Effector CD4-positive, alpha-beta T cell (primary cell): ENCODE measurements at places on chromosomes 1 and 21.

GRCh38 chr1:169696273-169697100 is 14.9 kb downstream of the SELL start:
- DNase-seq, result no peak

DNA sequence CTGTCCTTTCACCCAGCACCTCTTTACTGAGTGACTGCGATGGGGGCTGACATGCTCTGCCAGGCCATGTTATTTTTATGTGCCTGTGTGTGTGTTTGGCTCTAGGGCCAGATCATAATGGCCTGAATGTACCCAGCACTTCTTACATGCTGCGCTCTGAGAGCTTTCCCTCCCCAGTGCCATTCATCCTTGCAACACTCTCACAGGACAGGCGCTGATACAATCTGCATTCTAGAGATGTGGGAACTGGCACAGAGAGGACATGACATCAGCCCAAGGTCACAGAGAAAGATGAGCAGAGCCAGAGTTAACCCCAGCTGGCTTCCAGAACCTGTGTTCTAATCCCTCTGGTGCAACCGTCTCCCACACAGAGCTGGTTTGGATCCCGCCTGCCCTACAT is 54.5 kb downstream of the ARHGEF10L start:
- DNase-seq, result no peak

GRCh38 chr1:208520438-208521099 is 276.4 kb upstream of the PLXNA2 start:
- DNase-seq, result no peak

- DNase-seq, result no peak
Measured at GRCh38 chr1:178345238-178345637, 151.5 kb downstream of the CLEC20A start.

GRCh38 chr1:55894521-55894920 is 679.4 kb upstream of the USP24 start:
- DNase-seq, result no peak

DNA sequence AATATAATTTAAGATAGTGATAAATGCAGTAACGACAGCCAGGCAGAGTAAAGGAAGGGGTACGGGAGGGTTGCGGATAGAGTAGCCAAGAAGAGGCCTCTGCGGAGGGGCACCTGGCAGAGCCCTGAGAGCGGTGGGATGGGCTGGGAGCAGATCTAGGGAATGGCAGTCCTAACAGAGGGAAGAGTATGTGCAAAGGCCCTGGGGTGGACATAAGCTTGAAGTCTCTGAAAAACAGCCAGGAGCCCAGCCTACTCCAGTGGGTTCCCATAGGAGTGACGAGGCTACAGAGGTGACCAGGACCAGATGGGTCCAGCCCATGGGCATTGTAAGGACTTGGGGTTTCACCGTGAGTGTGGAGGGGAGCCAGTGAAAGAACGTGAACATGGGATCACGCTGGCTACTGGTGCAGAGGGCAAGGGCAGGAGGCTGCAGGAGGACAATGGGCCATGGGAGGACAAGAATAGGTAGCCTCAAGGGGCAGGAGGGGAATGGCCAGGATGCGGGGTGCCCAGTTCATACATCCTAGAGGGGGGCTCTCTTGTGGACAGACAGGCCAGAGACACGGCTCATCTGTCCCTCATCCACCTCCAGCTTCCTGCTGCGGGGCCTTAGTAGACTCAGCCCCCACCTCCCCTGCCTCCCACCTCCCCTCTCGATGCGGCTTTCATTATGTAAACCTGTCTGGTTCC is 185.7 kb upstream of the VAMP3 start:
- DNase-seq, result no peak
